Esophagus muscularis mucosa (tissue), 4 donors: ENCODE measurements at places on chromosomes 11 and 22. TPM values are rescaled to one million over a fixed set of nuclear protein-coding genes. Genes with fewer than 3 reads are reported as not detected.

DNA sequence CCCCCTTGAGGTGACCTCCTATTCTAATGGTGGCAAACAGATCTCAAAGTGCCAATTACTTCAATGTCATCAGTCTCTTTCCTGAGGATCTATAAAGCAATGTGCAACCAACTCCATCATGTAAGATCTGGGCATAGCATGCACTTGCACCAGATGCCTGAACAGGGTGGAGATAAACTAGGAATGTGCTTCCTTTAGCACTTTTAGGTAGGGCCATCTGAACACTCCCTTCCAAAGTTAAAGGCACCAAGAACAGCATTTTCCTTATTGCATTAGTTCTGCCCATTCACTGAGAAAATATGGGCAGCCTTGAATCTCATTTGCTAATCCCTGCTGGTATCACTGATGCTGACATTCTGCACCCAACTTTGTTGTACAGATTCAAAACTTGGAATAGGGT, 112.0 kb downstream of the SGSM3 start:
- no peak overlapping the region for H3K27ac ChIP-seq
- no peak overlapping the region for H3K4me3 ChIP-seq
- no peaks in the 10 kb centered on the region for H3K27me3 ChIP-seq
- no peak for DNase-seq

DNA sequence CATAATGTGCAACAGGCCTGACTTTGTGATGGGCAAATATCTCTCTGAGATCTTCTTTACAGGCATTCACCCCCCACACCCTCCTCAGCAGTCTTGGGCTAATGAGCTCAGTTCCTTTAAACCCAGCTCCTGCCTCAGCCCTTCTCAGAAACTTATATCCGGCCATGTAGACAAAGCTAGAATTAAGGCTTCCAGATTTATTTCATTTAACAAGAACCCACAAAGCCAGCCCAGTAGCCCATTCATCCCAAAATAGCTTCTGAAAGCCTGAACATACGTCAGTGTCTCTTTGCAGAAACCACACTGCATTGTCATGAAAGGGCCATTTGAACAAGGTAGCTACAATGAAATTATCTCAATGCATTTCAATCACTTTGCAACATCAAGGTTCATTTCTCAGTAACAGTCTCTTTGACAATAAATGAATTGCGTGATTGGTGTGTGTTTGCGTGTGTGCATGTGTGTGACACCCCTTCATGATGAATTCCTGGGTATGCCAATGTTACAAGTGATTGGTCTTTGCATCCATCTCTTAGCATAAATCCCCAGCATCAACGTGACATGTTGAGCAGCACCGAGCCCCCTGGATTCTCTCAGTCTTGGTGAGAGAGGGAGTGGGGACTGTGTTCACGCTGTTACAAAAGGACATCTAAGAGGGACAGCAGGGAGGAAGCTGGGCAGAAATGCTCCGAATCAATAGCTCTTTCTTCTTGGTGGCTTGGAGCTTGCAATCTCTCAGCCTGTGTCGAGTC, 299.6 kb downstream of the KIRREL3 start:
- no peaks in the 10 kb centered on the region for H3K27me3 ChIP-seq
- no peak overlapping the region for H3K4me3 ChIP-seq
- no peak overlapping the region for H3K27ac ChIP-seq
- H3K36me3 ChIP-seq, result no peaks in the 10 kb centered on the region

The NTM gene
- total RNA-seq, result 25.3 TPM

The RHBDD3 gene
- total RNA-seq, result 23.5 TPM

- H3K4me3 ChIP-seq, result no peak overlapping the region
- no peaks in the 10 kb centered on the region for H3K36me3 ChIP-seq
- no peak for DNase-seq
- no peak overlapping the region for H3K27ac ChIP-seq
- peaks cover 7% of the 10 kb centered on the region for H3K4me1 ChIP-seq
These were observed 46.3 kb downstream of the IGLL1 start for GRCh38 chr22:23533771-23534191.

The PRRG4 gene
- 1.8 TPM for total RNA-seq

The SEPTIN3 gene
- total RNA-seq, result under 0.01 TPM

DNA sequence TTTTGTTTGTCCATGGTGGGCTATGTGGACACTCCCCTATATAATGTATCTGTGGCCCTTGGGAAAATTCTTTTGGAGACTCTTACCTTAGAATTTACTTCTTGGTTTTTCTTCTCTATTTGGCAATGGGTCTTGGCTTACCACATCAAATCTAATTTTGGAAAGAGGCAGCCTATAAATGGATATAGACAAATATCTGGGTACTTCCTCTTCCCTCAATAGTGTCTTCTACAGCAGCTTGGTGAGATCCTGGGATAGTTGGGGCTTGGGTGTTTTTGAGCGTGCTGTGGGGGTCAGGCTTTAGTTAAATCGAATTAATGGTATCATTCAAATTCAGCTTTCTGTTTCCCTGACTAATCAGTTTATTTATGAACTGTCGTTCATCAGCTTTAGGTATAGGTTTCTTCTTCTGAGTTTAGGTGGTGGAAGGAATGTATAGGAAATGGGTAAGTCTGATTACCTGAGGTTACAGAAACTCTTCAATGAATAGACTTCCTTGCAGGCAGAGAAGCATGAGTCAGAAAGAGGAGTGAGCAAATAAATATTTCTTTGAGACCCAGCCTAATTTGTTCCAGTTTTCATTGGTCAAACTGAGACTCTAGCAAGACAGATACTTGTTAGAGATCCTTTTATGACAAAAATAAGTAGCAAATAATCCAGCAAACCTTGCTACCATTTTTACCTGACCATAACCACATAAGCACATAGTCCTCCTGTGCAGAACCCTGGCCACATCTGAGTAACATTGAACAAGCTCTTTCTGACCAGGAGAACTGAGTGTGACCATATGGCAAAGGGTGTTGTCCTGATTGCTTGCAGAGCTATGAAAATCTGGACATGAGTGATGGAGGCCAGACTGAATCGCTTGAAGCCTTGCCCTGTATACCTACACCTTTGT, 68.6 kb upstream of the SORL1-AS1 start:
- DNase-seq, result no peak
- H3K4me3 ChIP-seq, result no peak overlapping the region
- H3K27me3 ChIP-seq, result no peaks in the 10 kb centered on the region
- H3K27ac ChIP-seq, result no peak overlapping the region
- no peaks in the 10 kb centered on the region for H3K36me3 ChIP-seq

DNA sequence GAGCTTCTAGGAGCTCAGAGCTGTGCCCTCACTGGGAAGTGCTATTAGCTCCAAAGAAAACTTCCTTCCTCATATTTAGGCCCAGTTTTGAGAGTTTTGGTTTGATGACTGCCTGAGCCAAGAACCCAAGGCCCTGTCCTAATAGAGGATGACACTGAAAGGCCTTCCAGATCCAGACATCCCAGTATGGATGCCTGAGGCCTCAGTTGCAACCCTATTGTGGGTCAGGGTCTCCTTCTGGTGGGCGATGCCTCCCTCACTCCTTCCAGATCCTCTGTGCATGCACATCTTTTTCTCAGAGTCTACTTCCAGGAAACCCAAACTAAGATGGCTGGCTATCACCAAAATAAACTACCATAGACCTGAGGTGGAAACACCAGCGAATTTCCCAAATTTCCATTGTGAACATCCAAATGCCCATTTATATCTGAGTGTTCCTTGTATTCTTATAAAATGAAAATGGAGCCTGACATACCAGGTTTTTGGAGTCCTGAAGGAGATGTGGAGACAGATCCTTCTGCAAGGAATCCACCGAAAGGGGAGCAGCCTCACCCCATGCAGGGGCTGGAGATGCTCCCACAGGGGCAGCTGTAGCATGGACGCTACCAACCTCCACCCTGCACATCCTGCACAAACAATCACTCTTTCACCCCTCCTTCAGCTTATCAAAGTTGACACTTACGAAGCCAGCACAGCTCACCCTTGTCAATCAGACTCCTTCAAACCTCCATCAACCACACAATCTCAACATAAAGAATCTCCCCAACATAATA, 61.1 kb downstream of the GGTLC2 start:
- no peaks in the 10 kb centered on the region for H3K4me1 ChIP-seq
- no peaks in the 10 kb centered on the region for H3K36me3 ChIP-seq
- H3K4me3 ChIP-seq, result no peak overlapping the region
- no peaks in the 10 kb centered on the region for H3K27me3 ChIP-seq

The FLRT1 gene
- 5.0 TPM for total RNA-seq

GRCh38 chr11:111792314-111792713, 26.1 kb upstream of the PPP2R1B start:
- DNase-seq, result no peak
- H3K4me1 ChIP-seq, result peaks cover 17% of the 10 kb centered on the region
- no peak overlapping the region for H3K4me3 ChIP-seq
- no peaks in the 10 kb centered on the region for H3K27me3 ChIP-seq

- peak overlapping the region; percentile 65 for H3K4me3 ChIP-seq
- peak overlapping the region; percentile 94 for H3K27ac ChIP-seq
- H3K4me1 ChIP-seq, result peaks cover 53% of the 10 kb centered on the region
- no peak for DNase-seq
- no peaks in the 10 kb centered on the region for H3K27me3 ChIP-seq
These were observed 831 bp downstream of the CD44 start for GRCh38 chr11:35139722-35140282.

The VSIG2 gene
- 0.29 TPM for total RNA-seq

DNA sequence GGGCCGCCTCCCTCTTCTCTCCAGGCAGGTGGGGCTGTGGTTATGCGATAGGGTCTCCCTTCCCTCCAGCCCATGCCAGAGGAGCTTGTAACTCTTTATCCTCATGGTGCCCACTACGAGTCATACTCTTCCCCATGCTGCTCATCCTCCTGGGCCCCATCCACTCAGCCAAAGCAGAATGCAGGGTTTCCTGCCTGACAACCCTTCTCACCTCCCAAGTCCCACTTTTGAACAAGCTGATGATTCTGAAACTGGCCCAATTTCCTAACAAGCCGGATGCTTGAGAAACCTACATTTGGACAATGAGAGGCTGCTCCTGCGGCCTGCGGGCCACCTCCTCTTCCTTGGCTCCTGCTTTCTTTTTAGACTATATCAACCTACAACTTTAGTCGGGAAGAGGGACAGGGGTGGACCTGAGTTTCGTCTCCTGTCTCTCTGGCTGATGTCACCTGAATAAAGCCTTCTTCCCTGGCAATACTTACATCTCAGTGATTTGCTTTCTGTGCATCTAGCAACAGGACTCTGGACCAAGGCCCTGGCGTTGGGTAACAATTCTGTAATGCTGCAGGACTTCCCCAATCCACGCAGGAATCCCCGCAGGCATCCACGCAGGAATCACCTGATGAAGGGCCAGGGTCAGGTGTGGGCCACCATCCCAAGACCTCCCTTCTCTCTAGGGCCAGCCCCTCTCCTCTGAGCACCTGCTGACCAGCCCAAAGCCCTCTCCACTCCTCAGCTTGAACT, 1.5 kb upstream of the NDUFS8 start:
- H3K4me1 ChIP-seq, result peaks cover 37% of the 10 kb centered on the region
- no peaks in the 10 kb centered on the region for H3K27me3 ChIP-seq
- no peak for DNase-seq
- no peak overlapping the region for H3K27ac ChIP-seq

The DSCAML1 gene
- 5.8 TPM for total RNA-seq

The DNAJB7 gene
- not detected for total RNA-seq

The SGSM1 gene
- total RNA-seq, result 1.6 TPM

GRCh38 chr11:6319704-6320410, 444 bp downstream of the CAVIN3 start:
- H3K36me3 ChIP-seq, result no peaks in the 10 kb centered on the region
- no peaks in the 10 kb centered on the region for H3K27me3 ChIP-seq
- peak overlapping the region; percentile 99 for H3K27ac ChIP-seq
- peaks cover 37% of the 10 kb centered on the region for H3K4me1 ChIP-seq

The FOLR3 gene
- 0.50 TPM for total RNA-seq

The TMEM123 gene
- 83.1 TPM for total RNA-seq

GRCh38 chr11:116309446-116309845, 463.3 kb downstream of the BUD13 start:
- H3K36me3 ChIP-seq, result no peaks in the 10 kb centered on the region
- no peak overlapping the region for H3K27ac ChIP-seq
- H3K4me3 ChIP-seq, result no peak overlapping the region
- H3K4me1 ChIP-seq, result peaks cover 19% of the 10 kb centered on the region

- no peak overlapping the region for H3K27ac ChIP-seq
- H3K4me1 ChIP-seq, result no peaks in the 10 kb centered on the region
- no peaks in the 10 kb centered on the region for H3K27me3 ChIP-seq
- H3K36me3 ChIP-seq, result no peaks in the 10 kb centered on the region
- no peak overlapping the region for H3K4me3 ChIP-seq
These were observed 535.8 kb downstream of the TBC1D22A start for GRCh38 chr22:47298017-47298785.

The KDM4D gene
- total RNA-seq, result under 0.01 TPM

- no peaks in the 10 kb centered on the region for H3K36me3 ChIP-seq
- peaks cover 17% of the 10 kb centered on the region for H3K4me1 ChIP-seq
- no peak for DNase-seq
- H3K4me3 ChIP-seq, result no peak overlapping the region
- H3K27me3 ChIP-seq, result no peaks in the 10 kb centered on the region
- no peak overlapping the region for H3K27ac ChIP-seq
These were observed 112.1 kb upstream of the ANO1 start for GRCh38 chr11:69965821-69966582.

The TIMP3 gene
- total RNA-seq, result 898 TPM

The OR56A1 gene
- not detected for total RNA-seq
